ENCODE measurements at places on chromosomes 3 and 15.

DNA sequence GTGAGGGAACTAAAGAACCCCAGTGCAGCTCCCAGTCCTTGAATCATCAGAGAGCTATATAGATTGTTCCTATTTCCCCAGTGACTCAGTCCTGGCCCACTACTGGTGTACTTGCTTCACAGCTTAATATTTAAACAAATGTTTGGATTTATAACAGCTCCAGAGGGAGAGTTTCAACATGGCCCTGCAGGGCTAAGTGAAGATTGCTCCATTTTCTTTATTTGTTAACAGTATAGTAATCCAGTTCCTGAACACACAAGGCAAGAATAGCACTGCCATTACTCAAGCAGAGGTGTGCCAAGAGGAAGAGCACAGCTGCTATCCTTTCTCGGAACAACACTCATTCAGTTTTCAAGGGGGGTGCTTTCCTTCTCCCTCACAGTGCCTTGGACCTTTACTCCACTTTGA, 6.5 kb downstream of the SQOR start:
- no peak for DNase-seq

DNA sequence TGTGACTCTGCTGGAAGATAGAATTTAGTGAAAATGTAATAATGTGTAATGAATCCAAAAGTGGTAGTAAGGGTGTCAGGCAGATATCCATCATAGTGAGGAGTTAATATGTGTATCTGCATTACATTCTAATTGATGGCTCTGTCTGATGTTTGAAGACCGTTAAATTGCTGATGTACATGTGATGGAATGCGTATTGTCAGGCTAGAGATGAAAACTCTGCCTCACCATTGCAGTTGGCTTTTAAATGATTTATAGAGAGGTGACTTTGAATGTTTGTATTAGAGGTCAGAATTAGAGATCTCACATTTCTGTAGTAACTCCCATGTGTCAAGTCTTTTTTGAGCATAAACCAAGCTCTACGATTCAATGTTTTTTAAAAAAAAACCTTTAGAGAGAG, 234.6 kb downstream of the NAALADL2 start:
- DNase-seq: no peak

- DNase-seq: no peak
These were observed 39.8 kb upstream of the SGO1 start for GRCh38 chr3:20225769-20226168.

- no peak for DNase-seq
These were observed 230.0 kb upstream of the MCTP2 start for GRCh38 chr15:94001255-94001801.

GRCh38 chr3:179956416-179956830, 80.3 kb downstream of the PEX5L start:
- DNase-seq: no peak

Measured in posterior vena cava (tissue), 2 donors.